ENCODE measurements at places on chromosomes 6 and 20.

DNA sequence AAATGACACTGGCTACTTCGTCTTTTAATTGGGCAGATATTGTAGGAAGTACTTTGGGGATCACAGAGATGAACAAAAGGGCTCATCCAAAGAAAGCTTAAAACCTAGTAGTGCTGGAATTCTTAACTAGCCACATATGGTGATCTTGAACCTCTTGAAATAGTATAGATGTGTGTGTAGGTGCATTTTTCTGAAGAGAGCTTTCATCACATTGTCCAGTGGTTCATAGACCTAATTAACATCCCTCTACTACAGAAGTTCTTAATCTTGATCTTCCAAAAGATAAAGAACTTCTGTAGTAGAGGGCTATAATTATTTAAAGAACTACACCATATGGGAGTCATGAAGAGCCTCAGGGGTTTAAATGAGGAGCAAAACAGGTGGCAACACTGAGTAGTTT, 2.3 kb upstream of the PRIM2 start:
- DNase-seq: no peak

DNA sequence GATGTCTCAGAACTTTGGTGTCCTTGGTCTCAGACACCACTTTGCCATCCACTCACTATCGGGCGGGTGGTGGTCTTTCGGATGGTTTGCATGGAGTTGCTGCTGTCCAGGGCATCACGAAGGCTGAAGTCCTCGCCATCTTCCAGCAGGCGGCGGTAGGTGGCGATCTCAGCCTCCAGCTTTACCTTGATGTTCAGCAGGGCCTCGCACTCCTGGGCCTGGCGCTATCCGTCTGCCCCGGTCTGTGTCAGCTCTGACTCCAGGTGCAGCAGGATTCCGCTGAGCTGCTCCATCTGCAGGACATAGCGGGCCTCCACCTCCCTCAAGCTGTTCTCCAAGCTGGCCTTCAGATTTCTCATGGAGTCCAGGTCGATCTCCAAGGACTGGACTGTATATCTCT, 36.0 kb downstream of the ZNF311 start:
- DNase-seq: no peak

GRCh38 chr6:53922539-53922981, 127.8 kb downstream of the LRRC1 start:
- DNase-seq: no peak

DNA sequence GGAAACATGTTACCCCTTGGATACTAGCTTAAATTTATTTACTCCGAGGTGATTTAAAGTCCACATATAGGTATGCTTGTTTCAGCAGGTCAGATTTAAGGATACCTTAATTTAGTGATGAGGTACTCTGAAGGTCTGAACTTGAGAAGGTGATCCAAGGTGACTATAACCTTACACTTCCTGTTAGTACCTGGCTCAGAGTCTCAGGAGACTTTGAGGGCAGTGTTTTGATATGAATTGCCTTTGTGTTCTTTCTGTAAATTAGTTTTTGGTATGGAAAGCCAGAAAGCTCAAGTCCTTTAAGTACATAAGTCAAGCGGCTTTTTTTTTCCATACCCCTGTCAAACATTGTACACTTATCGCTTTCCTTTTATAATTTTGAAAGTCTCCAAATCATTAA, 489.0 kb downstream of the CDKAL1 start:
- DNase-seq: no peak

GRCh38 chr6:1250489-1251197, 61.3 kb upstream of the FOXQ1 start:
- no peak for DNase-seq

DNA sequence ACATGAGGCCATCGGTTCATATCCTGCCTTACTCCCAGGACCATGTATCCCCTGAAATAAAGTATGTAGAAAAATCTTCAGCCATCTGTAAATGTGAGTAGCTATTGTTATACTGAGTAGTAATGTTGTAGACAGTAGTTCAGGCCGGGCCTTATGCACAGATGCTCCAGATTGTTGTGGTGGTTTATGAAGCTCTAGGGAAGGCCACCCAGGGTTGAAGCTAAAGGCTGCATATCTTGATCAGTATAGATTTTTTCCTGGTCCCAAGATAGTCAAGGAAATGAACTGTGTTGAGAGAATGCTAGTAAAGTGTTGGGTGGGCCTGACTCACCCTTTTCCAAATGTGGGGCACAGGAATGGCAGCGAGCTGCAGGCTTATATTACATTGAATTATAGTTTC, 81.4 kb downstream of the FNDC1 start:
- DNase-seq: no peak

GRCh38 chr6:140980265-140980887, 1152.3 kb upstream of the GJE1 start:
- DNase-seq: no peak

DNA sequence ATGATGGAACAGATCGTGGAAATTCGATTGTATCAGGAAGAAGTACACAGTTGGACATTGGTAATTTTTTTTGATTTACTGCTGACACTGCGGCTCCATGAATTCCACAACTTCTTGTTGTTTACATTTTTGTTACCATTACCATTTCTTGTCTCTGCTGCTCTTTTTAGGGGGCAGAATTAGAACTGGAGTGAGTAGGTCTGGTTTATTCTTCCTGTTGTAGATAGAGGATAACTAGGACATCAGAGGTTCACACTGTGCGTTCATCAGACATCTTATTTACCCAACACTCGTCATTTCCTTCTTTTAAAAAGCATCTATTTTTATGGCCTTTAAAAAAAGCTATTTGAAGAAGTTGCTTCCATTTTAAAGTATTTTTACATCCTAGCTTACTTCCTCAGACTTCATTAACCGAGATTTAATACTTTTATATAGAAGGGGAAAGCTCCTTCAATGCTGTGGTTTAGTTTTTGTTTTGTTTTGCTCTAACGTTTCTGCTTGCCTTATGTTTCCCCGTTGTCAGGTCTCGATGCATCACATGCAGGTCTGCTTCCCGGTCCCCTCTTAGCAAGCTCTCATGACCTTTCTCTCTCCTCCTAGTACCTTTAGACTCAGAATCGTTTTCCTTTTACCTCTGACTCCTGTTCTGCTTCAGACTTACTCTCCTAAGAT, 139.1 kb downstream of the ARID1B start:
- no peak for DNase-seq

All from activated T-cell treated with anti-CD3 and anti-CD28 coated beads for 1 hour (primary cell).